ENCODE measurements at places on chromosomes 16 and 17. TPM values are rescaled to one million over a fixed set of nuclear protein-coding genes. Genes with fewer than 3 reads are reported as not detected.

TBC1D3 gene
- polyA plus RNA-seq, result not detected

TEKT1 gene
- not detected for polyA plus RNA-seq

KRT32 gene
- not detected for polyA plus RNA-seq

CCDC92B gene
- 0.09 TPM for polyA plus RNA-seq

PDK2 gene
- 43.9 TPM for polyA plus RNA-seq

TNFSF13 gene
- polyA plus RNA-seq, result 4.8 TPM

- DNase-seq, result no peak
Observed at GRCh38 chr17:48592577-48592976, 1.0 kb downstream of the HOXB5 start.

DNA sequence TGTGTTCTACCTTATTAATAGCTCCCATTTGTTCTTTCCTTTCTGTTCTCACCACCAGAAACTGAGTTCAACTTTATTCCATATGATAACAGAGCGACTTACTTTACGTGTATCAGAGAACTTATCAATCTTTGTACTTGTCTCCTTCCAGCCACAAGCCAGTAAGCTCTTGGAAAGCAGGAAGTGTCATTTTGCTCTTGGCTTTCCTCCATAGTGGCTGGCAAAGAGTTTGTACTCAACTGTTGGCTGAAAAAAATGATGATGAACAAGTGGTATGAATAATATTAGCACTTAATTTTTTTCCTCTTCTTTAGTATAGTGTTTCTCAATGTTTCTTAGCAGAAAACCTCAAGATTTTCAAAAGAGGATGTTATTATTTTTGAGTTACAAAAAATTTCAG is 182.4 kb upstream of the TOM1L1 start:
- no peak for DNase-seq

DNA sequence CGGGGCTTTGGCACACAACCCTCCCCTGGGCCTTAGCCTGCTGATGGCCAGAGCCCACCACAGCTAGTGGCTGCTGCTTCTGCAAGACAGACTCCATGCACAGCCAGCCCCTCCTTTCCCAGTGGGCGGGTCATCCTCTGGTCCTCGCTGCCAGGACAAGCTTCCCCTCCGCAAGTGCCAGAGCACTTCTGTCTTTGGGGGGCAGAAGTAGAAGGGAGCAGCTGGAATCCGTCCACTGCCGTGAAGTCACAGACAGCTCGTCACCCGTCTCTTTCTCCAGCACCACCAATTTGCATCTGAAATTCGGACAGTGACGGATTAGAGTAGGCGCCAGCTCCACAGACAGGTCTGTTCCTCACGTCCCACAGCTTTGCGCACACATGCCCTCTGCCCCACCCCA is 31.3 kb upstream of the NAT9 start:
- DNase-seq, result no peak

GRCh38 chr17:61245706-61246135 is 153.9 kb upstream of the TBX2 start:
- DNase-seq, result no peak

GRCh38 chr16:72091217-72091616 is 2.2 kb downstream of the TXNL4B start:
- no peak for DNase-seq

GRCh38 chr17:40647624-40648383 is at the start of gene SMARCE1:
Gene SMARCE1 (minus strand): TSS chr17:40647818. CDS start chr17:40645802, 2,016 bp downstream.
- DNase-seq, result peak; percentile 87

- peak; percentile 65 for DNase-seq
Observed at GRCh38 chr16:89909777-89910716, 8.6 kb upstream of the MC1R start.

GRCh38 chr17:40477796-40478195 is 23.6 kb downstream of the TNS4 start:
- no peak for DNase-seq

DNA sequence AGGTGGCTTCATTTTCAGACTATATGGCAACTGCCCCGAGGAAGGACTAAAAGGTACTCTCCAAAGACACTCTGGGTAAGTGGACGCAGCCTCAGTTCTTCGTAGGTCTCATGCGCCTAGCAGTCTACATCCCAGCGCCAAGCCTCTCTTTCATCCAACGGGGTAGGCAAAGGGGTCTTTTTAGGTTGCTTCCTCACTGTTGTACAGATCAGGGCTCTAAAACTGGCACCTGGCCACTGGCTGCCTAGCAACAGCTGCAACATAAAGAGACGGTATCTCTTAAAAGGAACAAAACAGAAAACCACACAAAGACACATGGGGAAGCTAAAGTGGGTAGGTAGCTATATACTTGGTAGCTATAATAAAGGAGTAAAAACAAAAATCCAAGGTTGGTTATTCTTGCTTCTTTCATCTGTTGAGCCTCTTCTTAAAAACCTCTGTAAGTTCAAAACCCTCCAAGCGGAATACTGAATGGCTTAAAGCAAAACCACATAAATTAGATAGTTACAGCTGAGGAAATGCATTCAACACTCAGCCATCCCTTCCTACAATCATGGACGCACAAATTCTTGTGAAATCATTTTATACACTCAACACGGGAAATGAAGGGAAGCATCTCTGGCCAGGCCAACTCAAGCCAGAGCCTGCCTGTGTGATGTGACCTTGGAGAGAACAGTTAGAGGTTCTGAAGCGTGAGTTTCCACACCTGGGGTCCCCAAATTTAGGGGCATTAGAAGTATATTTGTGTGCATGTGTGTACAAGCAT is 22.7 kb downstream of the CYTH1 start:
- peak; percentile 70 for DNase-seq

DNA sequence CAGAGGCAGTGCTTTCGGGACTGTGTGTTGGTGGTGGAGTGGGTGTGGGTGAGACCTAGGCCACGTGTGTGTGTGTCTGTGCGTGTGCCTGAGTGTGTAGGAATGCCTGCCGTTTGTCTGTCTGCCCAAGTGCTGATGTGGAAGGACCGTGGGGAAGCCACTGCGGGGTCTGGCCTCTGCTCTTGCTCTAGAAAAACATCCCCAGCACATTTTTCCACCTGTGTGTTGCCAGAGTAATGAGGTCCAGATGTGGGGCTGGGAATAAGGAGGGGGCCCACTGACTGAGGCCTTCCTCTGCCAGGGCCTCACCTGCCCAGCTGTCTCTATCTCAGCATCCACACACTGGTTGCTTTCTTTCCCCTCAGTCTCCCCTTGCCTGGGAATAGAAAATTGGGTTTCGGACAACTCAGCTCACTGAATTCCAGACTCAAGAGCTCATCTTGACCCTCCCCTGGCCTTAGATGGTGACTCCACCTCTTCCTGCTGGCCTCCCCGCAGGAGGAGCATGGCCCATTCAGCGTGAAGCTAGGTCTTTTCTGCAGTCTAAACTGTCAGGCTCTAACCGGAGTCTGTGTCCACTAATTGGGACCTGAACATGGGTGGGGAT is 7.6 kb downstream of the SGCA start:
- peak; percentile 92 for DNase-seq

DNA sequence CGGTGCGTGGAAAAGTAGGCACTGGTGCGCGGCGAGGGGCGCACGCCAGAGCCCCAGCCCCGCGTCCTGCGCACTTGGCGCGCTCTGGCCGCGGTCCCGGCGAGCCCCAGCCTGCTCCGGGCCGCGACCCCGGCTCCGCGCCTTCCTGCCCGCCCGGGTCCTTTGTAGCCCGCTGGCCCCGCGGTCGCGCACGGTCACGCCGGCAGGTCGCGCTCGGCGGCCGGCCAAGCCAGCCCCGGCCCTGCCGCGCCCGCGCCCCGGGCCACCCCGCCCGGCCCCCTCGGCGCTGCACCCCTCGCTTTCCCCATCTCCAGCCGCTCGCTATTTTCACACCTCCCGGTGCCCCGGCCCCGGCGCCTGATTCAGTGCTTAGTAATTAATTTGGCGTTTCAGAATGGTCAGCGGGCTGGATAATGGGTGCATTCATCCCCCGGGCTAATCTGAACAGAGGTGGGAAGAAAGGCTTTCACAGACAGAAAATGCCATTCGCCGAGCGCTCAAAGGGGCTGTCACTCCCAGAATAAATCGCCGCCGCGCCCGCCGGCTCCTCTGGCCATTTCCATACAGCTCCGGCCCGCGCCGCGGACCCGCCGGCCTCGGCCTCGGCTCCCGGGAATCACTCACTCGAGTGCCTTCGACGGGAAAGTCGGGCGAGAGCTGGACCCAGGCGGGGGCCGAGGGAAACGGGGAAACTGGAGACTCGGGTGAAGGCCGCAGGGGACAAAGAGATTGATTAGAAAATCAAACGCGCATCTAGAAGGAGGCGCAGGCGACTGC is 17.8 kb upstream of the NTN1 start:
- no peak for DNase-seq

DNA sequence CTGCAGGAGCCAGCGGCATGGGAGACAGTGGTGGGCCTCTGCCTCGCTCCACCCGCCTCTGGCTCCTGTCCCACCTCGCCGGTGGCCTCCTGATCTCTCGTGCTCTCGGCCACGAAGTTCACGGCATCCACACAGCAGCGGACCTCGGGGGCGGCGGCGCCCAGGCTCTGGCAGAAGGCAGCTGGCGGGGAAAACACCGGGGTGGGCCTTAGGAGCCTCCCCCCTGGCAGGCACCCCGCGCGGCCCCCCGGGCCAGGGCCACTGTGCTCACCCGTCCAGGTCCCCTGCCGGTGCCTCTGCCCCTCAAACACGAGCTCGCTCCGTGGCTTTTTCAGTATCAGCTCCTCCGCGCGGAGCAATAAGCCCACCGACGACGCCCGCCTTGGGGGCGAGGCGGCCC is 409 bp upstream of the C17orf107 start:
- no peak for DNase-seq
